Hematopoietic multipotent progenitor cell (in vitro differentiated cells): ENCODE measurements at places on chromosomes 1 and 21. TPM values are rescaled to one million over a fixed set of nuclear protein-coding genes. Genes with fewer than 3 reads are reported as not detected.

DNA sequence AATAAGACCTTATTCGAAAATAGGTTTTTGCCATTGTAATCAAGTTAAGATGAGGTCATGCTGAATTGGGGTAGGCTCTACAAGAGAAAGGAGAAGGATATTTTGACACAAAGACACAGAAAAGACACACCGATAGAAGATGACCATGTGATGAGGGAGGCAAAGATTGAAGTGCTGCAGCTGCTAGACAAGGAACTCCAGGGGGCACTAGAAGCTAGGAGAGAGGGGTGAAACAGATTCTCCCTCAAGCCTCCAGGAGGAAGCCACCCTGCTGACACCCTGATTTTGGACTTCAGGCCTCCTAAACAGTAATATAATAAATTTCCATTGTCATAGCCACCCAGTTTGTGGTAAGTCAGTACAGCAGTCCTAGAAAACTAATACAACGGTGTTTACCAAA, 506.8 kb upstream of the CAMK1G start:
- DNase-seq: no peak

- no peak for DNase-seq
These were observed 3.5 kb downstream of the PAPPA2 start for GRCh38 chr1:176466514-176466913.

- DNase-seq: no peak
These were observed 31.5 kb downstream of the TNFSF4 start for GRCh38 chr1:173175514-173176145.

EPHA10 gene
- under 0.01 TPM for total RNA-seq

CSF3R gene
- 166 TPM for total RNA-seq
